ENCODE measurements at places on chromosomes 5 and 9.

GRCh38 chr5:174900240-174900865 is 176.0 kb downstream of the MSX2 start:
- DNase-seq = no peak

GRCh38 chr9:517993-518392 is 303.3 kb downstream of the DOCK8 start:
- DNase-seq = no peak

DNA sequence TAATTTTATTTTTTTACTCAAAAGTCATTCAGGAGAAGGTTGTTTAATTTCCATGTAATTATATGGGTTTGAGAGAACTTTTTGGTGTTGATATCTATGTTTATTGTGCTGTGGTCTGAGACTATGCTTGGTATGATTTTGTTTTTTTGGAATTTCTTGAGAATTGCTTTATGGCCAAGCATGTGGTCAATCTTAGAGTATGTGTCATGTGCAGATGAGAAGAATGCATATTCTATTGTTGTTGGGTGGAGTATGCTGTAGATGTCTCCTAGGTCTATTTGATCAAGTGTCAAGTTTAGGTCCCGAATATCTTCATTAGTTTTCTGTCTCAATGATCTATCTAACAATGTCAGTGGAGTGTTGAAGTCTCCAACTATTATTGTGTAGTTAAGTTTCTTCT is 134.9 kb downstream of the HMHB1 start:
- no peak for DNase-seq

- peak; percentile 73 for DNase-seq
These were observed 41.6 kb upstream of the PPP2CA start for GRCh38 chr5:134267366-134268018.

DNA sequence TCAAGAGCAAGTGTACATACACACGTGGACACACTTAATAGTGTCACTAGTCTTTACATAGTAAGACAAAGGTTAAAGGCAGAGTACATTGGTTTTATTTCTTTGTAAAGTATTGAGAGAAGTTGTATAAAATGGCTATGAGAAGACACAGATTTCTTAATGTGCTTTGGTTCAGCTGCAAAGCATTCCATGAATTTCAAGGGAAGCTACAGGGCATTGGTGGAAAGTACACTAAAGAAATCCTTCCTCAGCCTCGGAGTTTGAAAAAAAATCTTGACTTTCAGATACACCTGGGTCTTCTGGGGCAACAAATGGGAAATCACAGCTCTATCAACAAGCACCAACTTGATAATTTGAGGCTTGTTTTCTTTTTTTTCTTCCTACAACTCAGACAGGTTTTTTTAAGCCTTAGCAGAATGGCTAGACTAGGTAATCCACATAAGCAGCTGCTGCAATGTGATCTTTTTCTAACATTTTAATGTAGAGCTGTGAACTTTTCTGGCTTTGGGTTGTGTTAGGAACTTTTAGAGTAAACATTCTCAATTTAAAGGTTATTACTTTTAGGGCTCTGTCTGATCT is 140.4 kb upstream of the FST start:
- DNase-seq = peak; percentile 27

GRCh38 chr5:131328536-131329285 is 64.9 kb downstream of the CDC42SE2 start:
- peak; percentile 63 for DNase-seq

- no peak for DNase-seq
These were observed 256.0 kb downstream of the TMEM167A start for GRCh38 chr5:82820961-82821845.

DNA sequence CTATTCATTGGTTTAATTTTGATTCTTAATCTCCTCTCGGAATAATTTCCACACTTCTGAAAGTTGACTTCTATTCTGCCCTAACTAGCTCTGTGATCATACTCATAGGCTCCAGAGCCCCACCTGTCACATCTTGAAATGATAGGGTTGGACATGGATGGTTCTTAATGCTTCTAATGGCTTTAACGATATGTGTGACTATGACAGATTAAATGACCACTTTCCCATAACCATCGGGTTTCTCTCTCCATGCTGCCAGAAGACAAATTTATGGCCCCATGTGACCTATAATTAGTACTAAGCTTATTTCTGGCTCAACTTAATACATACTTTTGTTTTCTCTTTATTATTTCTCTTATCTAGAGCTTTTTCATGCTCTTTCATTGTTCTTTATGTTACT is 251.1 kb upstream of the TUT7 start:
- DNase-seq = no peak

DNA sequence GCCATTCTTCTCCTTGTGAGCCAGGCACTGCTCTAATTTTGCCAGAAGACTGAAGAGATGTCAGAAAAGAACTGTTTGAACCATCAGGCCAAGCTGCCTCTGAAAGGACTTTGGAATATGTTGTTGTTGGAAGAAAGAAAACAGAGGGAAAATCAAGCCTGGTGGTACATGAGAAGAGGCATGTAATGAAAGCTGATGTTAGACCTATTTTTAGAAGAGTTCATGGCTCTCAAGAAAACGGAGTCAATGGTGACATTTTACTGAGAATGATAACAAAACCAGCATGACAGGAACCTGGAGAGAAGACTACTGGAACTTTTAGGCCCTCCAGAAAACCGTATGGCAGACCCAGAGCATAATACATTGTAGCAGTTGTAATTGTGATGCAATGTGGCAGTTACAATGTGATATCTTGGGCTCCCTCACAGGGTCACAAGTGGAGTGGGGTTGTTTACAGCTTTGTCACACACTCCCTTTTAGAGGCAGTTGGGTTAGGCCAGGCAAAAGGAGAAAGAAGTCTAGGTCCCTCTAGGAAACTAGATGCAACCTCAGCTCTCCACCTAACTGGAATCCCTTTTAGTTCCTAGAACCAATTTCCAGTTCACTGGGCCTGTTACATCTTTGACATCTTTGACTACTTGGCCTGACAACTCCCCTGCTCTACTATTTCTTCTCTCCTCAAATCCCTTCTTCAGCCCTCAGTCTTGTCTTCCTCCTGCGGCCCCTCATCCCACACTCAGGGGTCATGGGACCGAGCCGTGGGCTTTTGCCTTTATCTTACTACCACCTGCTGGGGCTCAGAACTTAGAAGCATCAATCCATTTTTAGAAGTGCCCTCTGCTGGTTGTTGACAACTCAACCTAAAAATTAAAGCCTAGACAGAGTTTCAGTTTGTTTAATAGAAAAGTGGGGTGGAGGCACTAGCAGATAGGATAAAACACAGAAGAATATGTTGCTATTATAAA is 61.2 kb upstream of the JAK2 start:
- no peak for DNase-seq

DNA sequence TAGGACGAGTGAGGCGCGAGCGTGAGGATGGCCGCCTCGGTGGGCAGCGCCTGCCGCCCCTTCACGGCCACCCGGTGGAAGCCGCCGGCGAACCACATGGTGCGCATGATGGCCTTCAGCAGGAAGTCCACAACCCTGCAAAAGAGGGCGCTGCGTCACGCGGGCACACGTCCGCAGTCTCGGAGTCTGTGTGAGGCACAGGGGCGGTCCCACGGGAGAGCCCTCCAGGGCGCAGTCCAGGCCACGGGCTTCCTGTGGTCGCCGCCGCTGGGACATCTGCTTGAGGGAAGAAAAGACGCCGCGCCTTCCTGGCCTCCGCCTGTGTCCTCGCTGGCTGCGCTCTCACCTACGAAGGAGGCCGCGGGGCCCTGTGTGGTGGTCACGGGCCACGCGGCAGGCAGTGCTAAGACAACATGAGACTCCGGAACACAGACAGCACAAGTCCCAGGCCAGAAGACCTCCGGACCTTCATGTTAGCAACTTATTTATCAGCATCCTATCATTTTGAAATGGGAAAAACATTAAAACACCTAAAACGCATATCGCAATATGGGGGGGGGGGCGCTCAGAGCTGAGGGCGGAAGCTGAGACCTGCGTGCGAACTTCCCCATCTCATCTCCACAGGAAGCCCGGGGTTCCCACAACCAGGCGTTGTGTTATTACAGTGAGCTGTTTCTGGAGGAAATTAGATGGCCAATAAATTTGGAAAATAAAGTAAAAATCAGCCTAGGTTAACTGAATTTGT is 28.8 kb downstream of the LPCAT1 start:
- DNase-seq = no peak

Data from osteoblast (primary cell).